ENCODE measurements at places on chromosomes 2 and 18.

- no peak for DNase-seq
Observed at GRCh38 chr18:58196881-58197872, 153.2 kb downstream of the NEDD4L start.

DNA sequence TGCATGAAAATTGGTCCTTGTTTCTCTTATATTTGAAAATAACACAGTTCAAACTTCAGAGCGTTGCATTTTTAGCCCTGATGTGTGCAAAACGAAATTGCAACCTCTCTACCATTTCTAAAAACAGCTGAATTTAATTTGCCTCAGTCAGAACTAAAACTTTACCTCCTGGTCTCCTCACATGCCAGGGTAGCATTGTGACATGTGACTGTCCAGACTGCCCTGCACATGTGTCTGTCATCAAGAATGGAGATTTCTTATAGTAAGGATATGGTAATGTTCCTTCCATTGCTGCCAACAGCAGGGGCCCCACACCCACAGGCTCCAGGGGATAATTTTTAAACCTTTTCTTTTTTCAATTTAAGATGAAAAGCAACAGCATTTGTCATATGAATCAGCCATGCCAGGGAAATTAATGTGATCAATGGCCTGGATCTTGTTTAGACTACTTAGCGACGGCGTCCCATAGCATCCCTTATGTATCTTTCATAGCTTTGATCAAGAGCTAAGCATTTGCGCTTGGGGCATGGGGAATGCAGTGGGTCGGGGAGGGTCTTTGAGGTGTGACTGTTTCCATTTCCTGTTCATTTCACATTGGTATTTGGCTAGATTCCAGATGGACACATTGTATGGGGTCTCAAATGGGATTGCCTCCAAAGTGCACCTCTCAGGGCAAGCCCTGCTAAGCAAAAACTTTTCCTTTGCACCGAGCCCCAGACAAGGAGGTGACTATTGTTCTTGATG lies 92.4 kb upstream of the RASGRP3 start:
- DNase-seq = no peak

GRCh38 chr2:64655018-64655664 lies 1.4 kb upstream of the SERTAD2 start:
- DNase-seq = no peak

DNA sequence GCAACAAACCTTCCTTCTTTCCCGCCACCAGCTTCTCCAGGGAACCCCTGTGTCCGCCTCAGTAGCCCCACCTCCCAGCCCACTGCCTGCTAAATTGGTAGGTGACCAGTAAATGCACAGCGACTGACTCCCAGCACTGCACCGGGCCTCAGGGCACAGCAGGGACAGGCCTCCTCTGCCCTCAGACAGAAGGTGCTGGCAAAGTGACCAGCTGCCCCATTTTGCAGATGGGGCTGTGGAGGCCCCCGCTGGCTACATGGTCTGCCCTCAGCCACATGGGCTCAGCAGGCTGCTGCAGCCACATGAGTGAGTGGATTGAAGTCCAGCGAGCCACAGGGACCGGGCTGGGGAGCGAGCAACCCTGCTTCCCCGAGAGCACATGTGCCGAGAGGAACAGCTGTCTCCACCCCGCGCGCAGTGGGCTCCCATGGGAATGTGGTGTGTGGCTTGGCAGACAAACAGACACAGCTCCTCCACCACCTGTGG lies 7.8 kb upstream of the NPPC start:
- no peak for DNase-seq

GRCh38 chr2:149061133-149061745 lies 22.7 kb downstream of the LYPD6B start:
- DNase-seq = no peak

DNA sequence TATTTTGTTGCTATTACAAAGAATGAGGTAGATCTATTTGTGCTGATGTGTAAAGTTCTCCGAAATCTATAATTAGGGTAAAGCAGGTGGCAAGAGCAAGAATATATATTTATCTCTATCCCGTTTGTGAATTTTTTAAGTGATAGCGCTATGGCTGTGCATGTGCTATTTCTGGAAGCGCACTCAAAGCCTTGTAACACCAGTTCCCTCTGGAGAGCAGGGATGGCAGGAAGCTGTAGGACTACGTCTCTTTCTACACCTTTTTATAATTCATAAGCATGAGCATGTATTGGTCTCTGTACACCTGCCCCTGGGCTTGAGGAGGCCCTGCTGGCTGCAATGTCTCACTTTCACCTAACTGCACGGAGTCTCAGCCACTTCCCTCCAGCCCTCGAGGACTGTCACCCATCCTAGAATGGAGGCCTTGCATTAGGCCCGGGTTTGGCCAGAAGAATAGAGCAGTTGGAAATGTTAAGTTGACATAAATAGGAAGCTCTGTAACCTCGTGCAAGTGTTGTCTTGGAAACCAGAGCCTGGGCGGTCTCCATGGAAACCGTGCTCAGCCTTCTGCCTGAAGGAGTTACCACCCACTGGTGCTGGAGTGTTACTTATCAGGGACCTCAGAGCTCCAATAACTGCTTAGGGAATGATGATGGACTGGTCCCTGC lies 20.9 kb downstream of the ITM2C start:
- DNase-seq = no peak

DNA sequence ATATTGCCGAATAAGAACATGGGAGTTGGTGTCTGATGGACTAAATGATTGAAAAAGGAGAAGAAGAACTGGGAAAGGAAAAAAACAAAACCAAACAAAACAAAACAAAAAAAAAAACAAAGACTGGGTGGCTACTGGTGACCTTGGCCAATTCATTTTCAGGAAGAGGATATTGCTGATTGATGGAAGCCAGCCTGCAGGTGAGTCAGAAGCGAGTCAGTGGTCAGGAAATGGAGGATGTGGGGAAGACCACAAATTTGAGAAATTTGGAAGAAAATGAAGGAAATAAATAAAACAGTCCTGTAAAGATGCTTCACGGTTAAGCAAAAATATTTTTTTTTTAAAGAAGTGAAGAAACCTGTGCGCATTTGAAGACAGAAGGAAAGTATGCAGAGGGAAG lies 296.9 kb downstream of the ZNF521 start:
- no peak for DNase-seq

- no peak for DNase-seq
Observed at GRCh38 chr2:7191932-7192331, 274.7 kb downstream of the RNF144A start.

DNA sequence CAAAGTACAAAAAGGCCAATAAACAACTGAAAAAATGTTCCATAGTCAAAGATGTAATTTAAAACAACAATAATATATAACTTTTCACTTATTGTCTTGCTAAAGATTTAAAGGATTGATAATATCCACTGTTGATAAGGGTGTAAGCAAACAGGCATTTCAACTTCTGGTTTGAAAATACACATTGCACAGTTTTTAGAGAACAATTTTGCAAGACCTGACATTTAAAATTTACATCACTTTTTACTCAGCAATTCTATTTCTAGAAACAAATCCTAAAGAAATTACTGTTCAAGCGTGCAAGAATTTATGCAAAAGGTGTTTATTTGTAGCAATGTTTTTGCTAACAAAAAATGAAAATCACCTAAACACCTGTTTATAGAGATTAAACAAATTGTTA lies 120.4 kb downstream of the TDRD15 start:
- no peak for DNase-seq

GRCh38 chr2:29239209-29239960 lies 124.2 kb downstream of the CLIP4 start:
- DNase-seq = no peak
